ENCODE measurements at places on chromosomes 1 and 21.

- DNase-seq: no peak
Observed at GRCh38 chr1:71778940-71779339, 503.4 kb downstream of the NEGR1 start.

- no peak for DNase-seq
Observed at GRCh38 chr1:246797597-246797996, 73.4 kb downstream of the SCCPDH start.

DNA sequence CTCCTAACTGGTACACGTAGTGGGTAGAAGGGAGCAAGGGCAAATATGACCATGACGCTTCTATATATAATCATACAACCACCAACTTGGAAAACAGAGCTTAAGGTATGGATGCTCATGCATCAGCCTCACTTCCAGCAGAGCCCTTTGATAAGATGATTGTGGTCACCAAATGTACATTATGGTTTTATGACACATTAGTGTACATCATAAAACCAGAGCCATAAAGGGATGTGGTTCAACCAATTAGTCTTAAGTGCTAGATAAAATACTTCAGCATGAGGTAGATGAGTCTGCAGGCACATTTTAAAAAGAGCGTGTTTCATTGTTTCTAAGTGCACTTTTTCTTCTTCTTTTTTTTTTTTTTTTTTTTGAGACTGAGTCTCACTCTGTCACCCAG is 43.7 kb downstream of the NIBAN1 start:
- DNase-seq: no peak

DNA sequence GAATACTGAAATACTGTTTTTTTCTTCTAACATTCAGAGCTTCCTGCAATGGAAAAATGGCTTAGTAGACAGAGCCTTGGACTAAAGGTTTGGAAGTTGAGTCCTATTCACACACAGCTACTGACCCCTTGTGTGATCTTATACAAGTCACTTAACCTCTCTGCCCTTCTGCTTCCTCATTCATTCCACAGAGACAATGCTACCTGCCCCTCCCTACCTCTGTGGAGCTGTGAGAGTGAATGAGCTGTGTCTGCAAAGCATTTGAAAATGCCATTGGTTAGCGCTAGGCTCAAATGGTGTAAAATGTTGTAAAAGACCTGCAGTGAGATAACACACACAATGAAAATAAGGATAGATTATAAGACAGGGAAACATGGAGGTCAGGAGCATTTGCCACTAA is 214.4 kb downstream of the BARHL2 start:
- no peak for DNase-seq

DNA sequence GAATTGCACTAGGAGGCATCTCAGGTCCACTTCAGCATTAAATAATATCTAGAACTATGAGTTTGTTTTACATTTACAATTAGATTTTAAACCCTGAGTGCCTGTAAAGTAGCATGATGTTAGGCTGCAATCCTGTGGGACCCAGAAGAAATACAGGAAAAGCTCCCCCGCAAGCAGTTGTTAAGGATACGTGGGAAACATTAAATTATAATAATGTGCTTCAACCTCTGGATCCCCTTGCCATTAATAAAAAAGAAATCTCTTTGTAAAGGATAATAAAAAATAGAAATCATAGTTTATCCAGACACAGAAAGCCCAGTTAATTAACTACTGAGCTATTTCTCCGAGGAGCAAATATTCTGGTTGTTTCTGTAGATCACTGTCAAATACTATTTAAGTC is 106.0 kb downstream of the PCNX2 start:
- no peak for DNase-seq

DNA sequence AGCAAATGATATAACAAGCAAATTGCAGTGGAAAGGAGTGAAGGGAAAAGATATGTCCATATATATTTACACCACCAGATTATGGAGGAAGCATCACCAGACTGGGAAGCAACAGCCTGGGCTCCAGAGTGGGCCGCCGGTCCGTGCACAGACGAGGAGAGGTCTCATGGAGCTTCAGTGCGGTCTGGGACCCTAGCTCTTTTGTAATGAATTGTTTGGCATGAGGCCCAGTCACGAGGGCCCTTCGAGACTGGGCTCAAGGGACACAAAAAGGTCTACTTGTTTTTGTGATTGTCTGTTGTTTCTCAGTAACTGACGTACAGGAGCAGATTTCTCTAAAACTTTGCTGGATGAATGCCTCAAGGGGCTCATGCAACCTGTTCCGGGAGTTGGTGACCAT is 12.9 kb upstream of the STUM start:
- DNase-seq: no peak

DNA sequence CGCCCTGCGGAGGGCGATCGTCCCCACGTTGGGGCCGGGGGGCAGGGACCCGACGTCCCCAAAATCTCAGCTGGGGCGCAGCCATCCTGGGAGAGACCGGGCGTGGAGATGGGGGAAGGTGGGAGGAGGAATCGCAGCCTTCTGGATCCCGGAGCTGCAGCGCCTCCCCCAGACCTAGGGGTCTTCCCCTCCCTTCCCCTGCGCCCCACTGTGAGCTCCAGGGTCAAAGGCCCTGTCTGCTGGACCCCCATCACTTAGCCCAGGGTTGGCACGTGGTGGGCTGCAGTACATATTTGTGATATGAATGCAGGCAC is 90.2 kb upstream of the VAMP3 start:
- no peak for DNase-seq

- DNase-seq: no peak
Observed at GRCh38 chr1:155893389-155894142, 17.6 kb downstream of the RIT1 start.

All from upper lobe of left lung (tissue), 6 donors.